HuH-7.5 (cell line): ENCODE measurements at places on chromosomes 12 and 14.

DNA sequence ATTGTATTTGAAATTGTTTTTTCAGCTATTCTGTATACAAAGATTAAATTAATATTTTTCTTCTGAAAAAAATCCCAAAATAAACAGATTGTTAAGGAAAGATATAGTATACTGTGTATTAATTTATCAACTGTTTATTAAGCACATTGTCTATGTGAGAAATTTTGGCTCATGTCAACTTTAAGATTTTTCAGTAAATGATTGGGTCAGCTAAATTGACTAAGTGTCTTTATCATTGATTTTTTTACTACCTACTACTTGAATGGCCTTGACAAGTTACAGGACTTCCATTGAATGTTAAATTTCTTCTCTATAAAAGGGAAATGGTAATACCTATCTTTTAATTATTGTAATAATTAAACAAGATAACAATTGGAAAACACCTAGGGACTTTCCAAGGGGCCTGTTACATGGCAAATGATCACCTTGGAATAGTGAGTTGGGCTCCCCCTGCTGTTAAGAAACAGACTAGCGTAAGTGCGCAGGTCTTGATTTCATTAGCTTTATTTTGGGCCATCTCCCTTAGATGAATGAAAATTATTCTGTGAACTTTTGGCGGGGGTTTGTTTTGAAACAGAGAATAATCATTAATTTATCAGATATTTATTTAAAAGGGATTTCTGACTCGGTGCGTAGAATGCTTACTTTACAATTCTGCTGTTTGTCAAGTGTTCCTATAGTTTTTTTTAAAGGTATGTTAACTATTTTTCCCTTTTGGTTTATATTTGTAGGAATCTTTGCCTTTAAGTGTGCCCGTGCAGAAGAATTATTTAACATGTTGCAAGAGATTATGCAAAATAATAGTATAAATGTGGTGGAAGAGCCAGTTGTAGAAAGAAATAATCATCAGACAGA lies 14.5 kb upstream of the CCT2 start:
- no peak for DNase-seq

- no peak for DNase-seq
Observed at GRCh38 chr12:132488127-132489077, 1.5 kb upstream of the FBRSL1 start.

DNA sequence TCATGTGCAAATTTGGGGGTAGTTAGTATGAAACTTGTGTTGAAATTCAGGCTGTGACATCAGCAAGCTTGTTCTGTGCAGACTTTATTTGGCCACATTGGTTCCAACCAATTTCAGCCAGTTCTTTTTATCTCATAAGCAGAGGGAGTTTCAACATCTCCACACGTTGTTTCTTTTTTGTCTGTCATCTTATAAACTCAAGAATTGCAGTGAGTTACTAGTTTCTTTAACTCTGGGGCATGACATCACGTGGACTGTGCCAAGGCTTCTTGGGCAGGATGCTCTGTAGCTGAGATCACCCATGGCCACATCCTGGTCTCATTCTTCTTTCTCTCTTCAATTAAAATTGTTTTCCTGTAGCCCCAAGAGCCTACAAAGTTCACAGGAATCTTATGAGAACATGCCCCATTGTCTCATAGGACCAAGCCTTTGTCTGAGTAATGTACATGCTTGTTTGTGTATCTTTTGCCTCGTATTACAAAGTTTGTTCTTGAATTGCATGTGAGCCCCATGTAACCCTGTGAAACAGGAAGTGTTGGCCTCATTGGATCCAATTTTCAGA lies 982.0 kb upstream of the TMEM132C start:
- no peak for DNase-seq

DNA sequence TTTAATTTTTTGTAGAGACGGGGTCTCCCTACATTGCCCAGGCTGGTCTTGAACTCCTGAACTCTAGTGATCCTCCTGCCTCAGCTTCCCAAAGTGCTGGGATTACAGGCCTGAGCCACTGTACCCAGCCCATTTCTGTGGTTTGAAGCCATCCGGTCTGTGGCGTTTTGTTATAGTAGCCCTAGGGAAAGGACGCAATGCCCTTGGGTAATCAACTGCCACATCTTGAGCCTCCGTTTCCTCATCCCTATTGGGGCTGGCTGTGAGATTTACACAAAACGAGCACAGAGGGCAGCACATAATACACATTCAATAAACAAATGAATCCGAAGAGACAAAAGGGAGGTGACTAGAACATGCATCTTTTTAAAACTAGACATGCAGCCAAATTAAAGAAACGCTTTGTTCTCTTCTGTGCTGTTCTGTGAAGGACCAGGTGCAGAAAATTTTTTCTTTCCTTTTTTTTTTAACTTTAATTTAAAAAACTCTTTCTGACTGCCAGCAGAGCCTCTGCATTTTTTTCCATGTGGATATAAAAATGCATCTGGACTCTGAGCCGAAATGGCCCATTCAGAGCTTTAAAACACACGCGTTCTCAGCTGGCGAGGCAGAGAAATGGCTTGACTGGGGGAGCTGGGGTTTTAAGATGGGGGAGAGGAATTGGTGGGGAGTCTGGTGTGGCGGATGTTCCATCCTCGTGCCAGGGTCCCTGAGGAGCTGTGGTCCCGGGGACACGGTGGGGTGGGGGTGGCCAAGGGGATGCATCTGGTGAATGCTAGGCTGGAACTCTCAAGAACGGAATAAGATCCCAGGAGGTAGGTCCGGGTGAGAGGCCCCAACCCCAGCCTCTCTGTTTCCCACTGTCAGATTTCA lies 119.0 kb downstream of the RBM19 start:
- DNase-seq: no peak

GRCh38 chr12:33438025-33438772 lies 1.4 kb downstream of the SYT10 start:
- DNase-seq: no peak

DNA sequence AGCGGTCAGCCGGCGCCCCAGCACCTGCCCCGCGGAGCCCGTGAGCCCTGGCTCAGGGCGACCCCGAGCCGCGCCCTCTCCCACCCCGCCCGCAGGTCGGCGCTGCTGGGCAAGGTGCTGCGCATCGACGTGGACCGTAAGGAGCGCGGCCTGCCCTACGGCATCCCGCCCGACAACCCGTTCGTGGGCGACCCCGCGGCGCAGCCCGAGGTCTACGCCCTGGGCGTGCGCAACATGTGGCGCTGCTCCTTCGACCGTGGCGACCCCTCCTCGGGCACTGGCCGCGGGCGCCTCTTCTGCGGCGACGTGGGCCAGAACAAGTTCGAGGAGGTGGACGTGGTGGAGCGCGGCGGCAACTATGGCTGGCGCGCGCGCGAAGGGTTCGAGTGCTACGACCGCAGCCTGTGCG lies 14.4 kb downstream of the HHIPL1 start:
- no peak for DNase-seq

DNA sequence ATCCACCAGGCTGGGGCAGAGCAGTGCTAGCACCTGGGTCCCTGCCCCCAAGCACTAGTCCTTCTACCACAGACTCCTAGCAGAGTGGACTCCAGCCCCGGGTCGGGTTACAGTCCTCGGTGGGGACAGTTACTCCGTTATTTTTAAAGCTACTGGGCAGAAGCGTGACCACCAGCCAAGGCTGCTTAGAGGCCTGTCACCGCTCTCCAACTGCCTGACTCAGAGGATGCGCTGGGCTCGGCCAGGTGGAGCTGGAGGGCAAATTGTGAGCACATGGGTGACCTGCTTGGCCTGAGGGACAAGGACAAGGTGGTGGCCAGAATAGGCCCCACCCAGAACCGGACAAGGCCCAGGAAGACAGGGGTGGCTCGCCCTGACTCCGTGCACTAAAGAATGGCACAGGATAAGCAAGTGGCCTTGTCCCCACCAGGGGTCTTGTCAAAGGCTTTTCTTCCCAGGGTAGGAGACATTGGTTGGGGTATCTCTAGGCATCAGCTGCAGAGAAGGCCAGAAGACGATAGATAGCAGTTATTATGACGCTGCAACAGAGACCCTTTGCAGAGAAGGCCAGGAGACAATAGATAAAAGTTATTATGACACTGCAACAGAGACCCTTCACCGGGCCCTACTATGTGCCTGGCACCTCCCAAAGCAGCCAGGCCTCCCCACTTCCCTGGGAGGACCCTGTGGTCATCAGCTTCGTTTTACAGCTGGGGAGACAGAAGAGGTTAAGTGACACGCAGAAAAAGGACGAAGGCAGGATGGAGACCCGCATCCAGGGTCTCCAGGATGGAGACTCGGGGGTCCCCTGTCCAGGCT lies 1.6 kb downstream of the ABCB9 start:
- DNase-seq: no peak

DNA sequence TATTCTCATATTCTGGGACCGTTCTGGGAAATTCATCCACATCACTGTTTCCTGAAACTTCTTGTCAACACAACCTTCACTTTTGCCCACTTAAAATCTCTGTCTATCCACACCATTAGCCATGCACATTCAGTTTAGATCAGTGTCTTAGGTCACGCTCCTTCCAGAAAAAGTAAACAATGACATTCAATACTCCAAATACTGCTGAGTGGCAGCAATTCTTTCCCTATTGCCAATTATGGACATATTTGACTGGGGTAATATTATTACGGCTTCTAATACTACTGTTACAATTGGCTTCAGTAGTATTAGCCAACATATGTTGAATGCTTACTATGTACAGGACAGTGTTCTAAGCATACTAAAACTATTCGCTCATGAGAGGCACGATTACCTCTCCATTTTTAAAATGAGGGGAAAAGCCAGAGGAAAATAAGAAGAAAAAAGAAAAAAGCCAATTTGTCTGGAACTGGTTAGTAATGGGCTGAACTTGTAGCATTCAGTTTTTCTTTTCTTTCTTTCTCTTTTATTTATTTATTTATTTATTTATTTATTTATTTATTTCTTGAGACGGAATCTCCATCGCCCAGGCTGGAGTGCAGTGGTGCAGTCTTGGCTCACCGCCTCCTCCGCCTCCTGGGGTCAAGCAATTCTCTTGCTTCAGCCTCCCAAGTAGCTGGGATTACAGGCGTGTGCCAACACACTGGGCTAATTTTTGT lies 23.4 kb downstream of the LTBR start:
- DNase-seq: no peak

GRCh38 chr14:73462048-73462715 lies 3.8 kb upstream of the NUMB start:
- peak; percentile 66 for DNase-seq

GRCh38 chr12:63129927-63130326 lies 21.1 kb downstream of the AVPR1A start:
- no peak for DNase-seq

DNA sequence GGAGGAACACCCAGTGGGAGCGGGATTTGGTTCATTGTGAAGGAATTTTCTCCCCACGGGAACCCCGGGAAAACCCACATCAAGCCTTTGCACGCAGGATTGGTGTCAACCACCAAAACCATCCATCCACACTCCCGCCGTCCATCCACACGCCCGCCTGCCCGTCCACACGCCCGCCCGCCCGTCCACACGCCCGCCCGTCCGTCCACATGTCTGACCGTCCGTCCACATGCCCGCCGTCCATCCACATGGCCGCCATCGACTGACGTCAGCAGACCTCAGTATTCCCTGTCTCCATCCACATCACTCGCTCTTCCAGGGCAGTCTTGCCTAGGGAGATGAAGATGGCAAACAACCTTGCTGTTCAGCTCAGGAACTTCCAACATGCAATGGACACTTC lies 6.7 kb upstream of the GPR132 start:
- DNase-seq: no peak

DNA sequence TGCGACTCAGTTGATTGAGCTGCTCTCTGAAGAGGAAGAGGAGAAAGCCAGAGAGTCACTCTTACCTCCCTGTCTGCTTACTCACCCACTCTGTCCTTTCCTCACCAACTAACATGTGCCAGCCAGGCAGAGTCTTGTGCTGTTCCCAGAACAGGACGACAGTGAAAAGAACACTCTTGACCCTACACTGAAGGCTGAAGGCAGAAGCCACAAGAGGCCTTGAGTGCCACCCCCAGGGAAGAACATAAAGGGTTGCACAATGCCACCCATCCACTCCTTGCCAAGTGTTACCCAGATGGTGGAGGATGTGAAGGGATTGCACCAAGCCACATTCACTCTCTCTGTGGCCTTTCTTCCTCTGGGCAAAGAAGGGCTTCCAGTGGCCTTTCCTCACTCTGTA lies 12.8 kb downstream of the ABHD4 start:
- DNase-seq: no peak

DNA sequence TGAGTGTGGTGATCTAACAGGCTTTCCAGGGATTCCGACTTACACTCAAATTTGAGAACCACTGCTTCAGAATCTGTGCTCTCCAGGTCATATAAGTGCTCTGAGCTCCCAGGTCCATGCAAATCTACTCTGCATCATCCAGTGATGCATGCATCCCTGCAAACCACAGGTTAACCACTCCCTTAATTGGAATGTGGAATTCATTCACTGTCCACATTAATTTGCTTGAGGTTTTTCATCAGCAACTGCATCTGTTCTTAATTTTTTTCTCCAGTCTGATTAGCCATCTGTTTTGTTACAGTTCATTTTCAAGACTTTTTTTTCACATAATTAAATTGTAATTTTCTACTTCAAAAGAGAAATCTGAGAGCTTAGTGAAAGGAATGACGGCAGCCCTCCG lies 43.4 kb upstream of the RIN3 start:
- no peak for DNase-seq

DNA sequence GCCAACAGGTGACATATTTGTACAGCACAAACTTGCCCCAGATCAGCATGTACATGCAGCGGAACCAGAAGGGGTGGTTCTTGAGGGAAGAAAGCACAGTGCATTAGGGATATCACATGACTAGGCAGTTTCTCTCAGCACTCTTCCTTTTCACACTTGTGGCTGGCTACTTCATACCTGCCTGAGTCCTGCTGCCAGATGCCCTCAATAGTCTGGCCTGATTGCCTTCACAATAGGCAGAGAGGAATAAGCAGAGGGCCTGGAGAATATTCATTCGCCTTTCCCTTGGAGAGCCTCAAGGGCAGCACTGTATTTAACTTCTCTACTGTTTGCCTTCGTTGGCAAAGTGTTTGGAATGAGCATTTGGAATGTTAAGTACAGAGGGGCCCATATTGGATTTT lies 7.9 kb downstream of the EMG1 start:
- DNase-seq: no peak
